ENCODE measurements at places on chromosomes 5 and 9.

DNA sequence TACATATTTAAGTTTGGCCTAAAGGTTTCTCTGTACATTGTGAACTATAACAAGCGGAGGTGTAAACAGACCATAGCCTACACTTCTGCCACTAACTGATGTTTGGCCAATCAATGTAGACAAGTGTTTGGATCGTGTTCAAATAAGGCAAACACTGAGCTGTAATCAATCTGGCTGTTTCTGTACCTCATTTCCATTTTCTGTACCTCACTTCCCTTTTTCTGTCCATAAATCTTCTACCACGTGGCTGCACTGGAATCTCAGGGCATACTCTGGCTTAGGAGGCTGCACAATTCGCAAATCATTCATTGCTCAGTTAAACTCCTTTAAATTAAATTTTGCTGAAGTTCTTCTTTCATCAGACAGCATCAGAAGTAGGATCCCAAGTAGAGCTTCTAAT, 140.9 kb downstream of the SLC25A46 start:
- H3K4me3 ChIP-seq = no peak overlapping the region
- H3K27ac ChIP-seq = no peak overlapping the region
- H3K27me3 ChIP-seq = no peaks in the 10 kb centered on the region
- no peaks in the 10 kb centered on the region for H3K36me3 ChIP-seq

- DNase-seq = no peak
- H3K4me3 ChIP-seq = no peak overlapping the region
- no peak overlapping the region for H3K27ac ChIP-seq
- H3K27me3 ChIP-seq = peaks cover 29% of the 10 kb centered on the region
- no peaks in the 10 kb centered on the region for H3K4me1 ChIP-seq
Observed at GRCh38 chr5:88702332-88702731, 180.7 kb downstream of the MEF2C start.

DNA sequence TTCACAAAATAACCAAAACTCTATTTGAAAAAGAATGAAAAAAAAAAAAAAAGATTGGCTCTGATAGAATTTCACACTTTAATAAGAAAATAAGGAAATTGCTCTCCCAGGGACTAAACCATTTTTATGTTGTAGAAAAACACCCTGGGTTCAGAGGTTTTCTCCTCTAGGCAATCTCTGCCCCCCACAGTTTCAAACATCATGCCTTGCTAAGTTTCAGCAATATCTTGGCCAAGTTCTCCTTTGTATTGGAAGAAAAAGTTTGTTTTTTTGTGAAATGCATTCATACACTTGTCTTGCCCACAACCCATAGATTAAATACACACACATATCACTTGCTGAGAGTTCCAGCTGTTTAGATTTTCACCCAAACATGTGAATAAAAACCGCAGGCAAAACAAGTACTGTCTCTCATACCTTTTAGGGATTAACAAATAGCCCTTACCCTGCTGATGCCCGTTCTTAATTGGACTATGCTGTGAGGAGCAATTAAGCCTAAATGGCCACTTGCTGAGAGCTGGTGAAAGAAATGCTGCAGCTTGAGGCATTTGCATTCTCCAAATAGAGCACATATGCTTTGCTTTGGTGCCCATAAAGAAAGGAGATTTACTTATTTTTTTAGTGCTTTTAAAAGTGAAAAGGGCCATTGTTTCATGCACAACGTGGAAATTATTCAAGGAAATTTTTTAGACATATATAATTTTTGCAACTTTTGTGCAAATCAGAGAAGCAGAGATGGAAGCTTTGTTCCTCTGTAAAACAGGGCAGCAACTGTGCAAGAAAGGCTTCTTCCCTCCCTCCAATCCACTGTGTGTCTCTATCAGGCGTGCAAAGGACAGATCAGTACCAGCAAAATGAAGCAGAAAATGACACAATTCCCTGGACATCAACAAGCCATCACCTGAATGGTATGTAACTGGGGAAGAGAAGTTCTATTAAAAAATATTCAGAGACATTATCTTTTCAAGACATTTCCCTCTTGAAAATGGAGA, 262.4 kb upstream of the KIF2A start:
- H3K27ac ChIP-seq = no peak overlapping the region
- no peak overlapping the region for H3K4me3 ChIP-seq
- H3K4me1 ChIP-seq = peaks cover 1% of the 10 kb centered on the region
- H3K36me3 ChIP-seq = no peaks in the 10 kb centered on the region
- peaks cover 10% of the 10 kb centered on the region for H3K27me3 ChIP-seq
- DNase-seq = no peak

DNA sequence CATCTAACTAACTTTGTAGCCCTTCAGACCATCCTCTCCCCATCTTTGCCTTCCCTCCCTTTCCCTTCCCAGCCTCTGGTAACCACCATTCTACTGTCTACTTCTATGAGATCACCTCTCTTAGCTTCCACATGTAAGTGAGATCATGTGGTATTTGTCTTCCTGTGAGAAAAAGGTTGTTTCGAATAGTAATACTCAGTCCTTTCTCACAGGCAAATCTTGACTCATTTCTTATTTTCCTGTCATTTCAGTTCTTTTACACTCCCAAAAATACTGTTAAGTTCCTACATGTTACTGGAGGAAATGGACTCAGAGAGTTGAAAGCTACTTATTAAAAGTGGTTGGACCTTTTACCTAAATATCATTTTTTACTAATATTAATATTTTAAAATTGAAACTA, 82.1 kb downstream of the SLF1 start:
- no peak overlapping the region for H3K4me3 ChIP-seq
- no peaks in the 10 kb centered on the region for H3K27me3 ChIP-seq
- peaks cover 2% of the 10 kb centered on the region for H3K36me3 ChIP-seq

DNA sequence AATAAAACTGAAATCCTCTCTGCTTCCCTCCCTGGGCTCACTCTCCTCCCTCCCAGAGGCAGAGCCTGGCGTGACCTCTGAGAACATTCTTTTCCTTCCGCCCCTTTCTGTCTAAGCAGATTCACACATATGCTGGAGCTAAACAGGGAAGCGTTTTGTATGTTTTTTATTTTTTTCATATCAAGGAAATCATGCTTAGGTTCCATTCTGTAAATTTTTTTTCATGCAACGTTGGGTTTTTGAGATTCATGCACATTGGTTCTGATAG, 20.2 kb upstream of the BARHL1 start:
- H3K27ac ChIP-seq = no peak overlapping the region
- no peaks in the 10 kb centered on the region for H3K4me1 ChIP-seq
- H3K4me3 ChIP-seq = no peak overlapping the region
- DNase-seq = no peak
- no peaks in the 10 kb centered on the region for H3K36me3 ChIP-seq

DNA sequence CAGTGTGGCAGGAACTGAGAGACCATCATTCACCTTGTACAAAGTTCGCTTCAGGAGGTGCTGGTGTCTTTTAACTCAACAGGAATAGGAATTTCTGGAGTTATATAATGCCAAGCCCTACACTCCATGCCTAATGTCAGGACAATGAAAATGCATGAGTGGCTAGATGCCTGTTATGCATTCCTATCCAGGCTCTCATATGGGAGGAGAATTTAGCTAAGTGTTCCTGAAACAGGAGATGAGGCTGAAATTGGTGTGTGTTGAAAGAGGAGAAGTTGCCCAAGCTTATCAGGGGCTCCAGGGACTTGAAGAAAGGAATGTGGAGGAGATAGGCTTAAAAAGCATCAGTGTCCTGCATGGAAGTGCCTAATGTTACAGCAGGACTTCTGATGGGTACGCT, 26.8 kb upstream of the PRUNE2 start:
- H3K4me3 ChIP-seq = no peak overlapping the region
- no peak overlapping the region for H3K27ac ChIP-seq
- no peaks in the 10 kb centered on the region for H3K27me3 ChIP-seq
- no peaks in the 10 kb centered on the region for H3K4me1 ChIP-seq

All from activated CD4-positive, alpha-beta T cell treated with anti-CD3 and anti-CD28 coated beads, Interleukin-2, amount 10 ng/mL, durations not matched to agents 7 days and 5 days (primary cell).